Activated CD8-positive, alpha-beta memory T cell treated with anti-CD3 and anti-CD28 coated beads, Interleukin-2, amount 10 ng/mL, durations not matched to agents 7 days and 5 days (primary cell): ENCODE measurements at places on chromosomes 12 and 14.
A peak's percentile ranks its signal among the peaks of the same experiment; 100 is the strongest.

DNA sequence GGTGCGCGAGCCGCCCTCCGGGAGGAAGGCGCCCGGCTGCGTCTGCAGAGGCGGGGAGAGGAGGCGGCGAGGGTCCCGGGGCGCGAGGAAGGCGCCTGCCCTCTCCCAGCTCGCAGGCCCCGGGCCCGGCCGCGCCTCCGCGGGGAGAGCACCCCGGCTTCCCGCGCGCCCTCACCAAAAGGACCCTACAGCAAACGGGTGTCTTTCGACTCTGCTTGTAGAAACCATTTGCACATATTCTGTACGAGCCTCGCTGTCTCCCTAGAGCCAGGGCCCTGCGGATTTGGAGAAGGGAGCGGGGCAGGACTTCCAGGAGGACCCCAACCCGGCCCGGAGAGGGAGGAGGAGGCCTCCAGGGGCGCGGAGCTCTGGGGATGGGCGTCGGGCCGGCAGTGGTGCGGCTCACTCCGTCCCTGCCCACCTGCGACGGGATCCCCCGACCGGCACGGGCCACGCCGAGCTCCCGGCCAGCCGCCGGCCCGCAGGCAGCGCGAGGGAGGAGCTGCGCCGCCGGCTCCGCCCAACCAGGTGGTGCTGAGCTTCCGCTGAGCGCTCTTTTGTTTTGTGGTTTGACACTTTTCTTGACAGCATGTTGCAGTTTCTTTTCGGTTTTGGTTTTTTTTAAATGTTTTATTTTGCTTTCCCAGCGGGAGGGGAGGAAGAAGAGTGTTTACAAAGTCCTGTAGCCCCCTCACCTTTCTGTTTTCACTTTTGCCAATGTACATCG, 103.3 kb upstream of the FKBP4 start:
- peak overlapping the region; percentile 91 for H3K27ac ChIP-seq
- peaks cover 38% of the 10 kb centered on the region for H3K4me1 ChIP-seq
- H3K36me3 ChIP-seq, result no peaks in the 10 kb centered on the region
- peak; percentile 78 for DNase-seq
- peak overlapping the region; percentile 81 for H3K4me3 ChIP-seq
- H3K27me3 ChIP-seq, result peaks cover 15% of the 10 kb centered on the region

GRCh38 chr14:23640524-23641141, 4.5 kb downstream of the DHRS2 start:
- no peak for DNase-seq
- H3K4me3 ChIP-seq, result no peak overlapping the region
- peaks cover 18% of the 10 kb centered on the region for H3K4me1 ChIP-seq
- H3K27me3 ChIP-seq, result no peaks in the 10 kb centered on the region
- H3K27ac ChIP-seq, result no peak overlapping the region
- H3K36me3 ChIP-seq, result no peaks in the 10 kb centered on the region

DNA sequence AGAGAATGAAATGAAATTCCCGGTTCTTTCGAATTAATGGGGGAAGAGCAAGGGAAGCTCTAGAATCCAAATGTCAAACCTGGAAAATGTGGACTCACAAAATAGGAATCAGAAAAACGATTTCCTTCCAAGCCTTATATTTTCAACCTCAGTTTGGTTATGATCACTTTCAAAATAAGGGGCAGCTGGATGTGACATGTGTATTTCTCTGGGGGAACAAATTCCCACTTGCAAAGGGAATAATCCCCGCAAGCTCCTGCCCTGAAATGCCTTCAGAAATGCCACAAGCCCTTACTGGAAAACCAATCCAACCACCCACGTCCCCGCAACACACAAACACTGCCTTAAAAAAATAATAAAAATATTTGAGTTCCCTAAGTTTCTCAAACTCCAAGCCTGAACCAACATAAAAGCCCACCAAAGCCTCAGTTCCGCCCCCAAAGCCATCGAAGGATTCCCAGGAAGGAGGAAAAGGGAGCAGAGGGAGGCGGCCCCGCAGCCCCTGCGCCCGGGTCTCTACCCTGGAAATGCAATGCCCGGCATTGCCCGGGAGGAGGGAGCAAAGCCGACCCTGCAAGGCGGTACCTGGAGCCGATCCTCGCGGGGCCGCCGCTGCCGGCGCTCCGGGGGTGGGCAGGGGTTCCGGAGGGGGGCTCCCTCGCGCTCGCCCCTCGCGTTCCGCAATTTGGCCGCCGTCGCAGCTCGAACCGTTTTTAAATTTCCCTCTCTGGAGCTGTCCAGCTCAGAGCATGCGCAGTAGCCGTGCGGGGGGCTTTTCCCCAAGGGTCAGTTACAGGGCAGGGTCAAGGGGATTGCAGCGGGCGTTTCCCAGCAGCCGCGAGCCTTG, at the start of gene FOXN4:
TSS of gene FOXN4 (minus strand) at position 751 of the 847 bp plus-strand sequence. CDS start 963 bp downstream, outside the sequence.
- H3K27me3 ChIP-seq, result peaks cover 82% of the 10 kb centered on the region

GRCh38 chr14:65478596-65478995, 66.1 kb downstream of the FUT8 start:
- no peaks in the 10 kb centered on the region for H3K27me3 ChIP-seq
- H3K4me3 ChIP-seq, result no peak overlapping the region
- peaks cover 46% of the 10 kb centered on the region for H3K36me3 ChIP-seq
- peak overlapping the region; percentile 32 for H3K27ac ChIP-seq
- DNase-seq, result no peak

DNA sequence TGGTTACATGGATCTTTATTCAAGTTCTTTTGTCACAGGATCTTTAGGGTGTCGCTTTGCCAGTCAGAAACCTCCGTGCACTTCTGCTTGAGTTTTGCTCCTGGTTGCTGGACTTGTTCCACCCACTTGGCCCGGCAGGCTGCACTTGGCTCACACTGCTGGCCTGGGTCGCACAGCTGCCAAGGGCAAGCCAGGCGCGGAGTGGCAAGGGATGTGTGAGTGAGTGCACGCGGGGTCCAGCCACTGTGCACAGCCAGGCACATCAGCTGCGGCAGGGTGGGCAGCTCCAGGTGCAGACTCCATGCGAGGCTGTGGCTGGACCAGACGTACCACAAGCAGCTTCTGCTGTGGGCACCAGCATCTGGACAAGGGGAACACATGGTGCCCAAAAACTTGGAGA, 76.6 kb downstream of the DERA start:
- no peaks in the 10 kb centered on the region for H3K27me3 ChIP-seq
- H3K27ac ChIP-seq, result no peak overlapping the region
- peaks cover 7% of the 10 kb centered on the region for H3K4me1 ChIP-seq
- no peak overlapping the region for H3K4me3 ChIP-seq
- peaks cover 50% of the 10 kb centered on the region for H3K36me3 ChIP-seq

GRCh38 chr14:103916636-103917262, 11.5 kb upstream of the TDRD9 start:
- DNase-seq, result no peak
- no peak overlapping the region for H3K4me3 ChIP-seq
- peaks cover 17% of the 10 kb centered on the region for H3K36me3 ChIP-seq
- H3K27ac ChIP-seq, result no peak overlapping the region

DNA sequence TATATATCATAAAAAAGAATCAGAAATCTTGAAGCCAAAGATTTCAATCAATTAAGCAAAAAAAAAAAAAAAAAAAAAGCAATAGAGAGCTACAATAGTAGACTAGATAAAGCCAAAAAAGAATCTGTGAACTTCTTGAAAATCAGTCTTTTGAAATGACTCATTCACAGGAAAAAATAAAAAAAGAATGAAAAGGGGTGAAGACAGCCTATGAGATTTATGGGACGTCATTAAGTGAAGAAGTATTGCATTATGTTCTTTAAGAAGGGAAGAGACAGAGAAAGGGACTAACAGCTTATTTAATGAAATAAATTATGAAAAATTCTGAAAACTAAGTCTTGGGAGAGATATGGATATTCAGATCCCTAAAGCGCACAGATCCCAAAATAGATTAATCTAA, 103.8 kb downstream of the ACSS3 start:
- no peaks in the 10 kb centered on the region for H3K4me1 ChIP-seq
- H3K27ac ChIP-seq, result no peak overlapping the region
- no peak overlapping the region for H3K4me3 ChIP-seq
- DNase-seq, result no peak
- no peaks in the 10 kb centered on the region for H3K36me3 ChIP-seq
- H3K27me3 ChIP-seq, result no peaks in the 10 kb centered on the region

DNA sequence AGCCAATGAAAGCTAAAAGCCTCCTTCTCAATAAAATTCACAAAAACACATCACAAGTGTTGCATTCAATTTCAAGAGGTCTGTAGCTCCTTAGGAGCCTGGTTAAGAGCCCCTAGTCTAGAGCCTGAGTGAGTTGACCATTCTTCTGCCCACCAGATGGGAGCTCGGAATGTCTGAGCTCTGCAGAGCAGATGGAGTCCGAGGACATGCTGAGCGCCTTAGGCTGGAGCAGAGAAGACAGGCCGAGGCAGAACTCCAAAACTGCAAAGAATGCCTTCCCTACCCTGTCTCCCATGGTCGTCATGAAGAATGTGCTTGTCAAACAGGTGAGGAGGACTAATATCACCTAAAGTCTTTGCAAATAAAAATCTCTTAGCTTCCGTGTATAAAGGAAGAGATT, 11.6 kb downstream of the CIPC start:
- no peak overlapping the region for H3K27ac ChIP-seq
- no peak overlapping the region for H3K4me3 ChIP-seq
- DNase-seq, result no peak

GRCh38 chr14:28926122-28926521, 159.5 kb downstream of the FOXG1 start:
- no peaks in the 10 kb centered on the region for H3K27me3 ChIP-seq
- no peaks in the 10 kb centered on the region for H3K36me3 ChIP-seq
- H3K4me3 ChIP-seq, result no peak overlapping the region
- no peak overlapping the region for H3K27ac ChIP-seq
- H3K4me1 ChIP-seq, result no peaks in the 10 kb centered on the region

DNA sequence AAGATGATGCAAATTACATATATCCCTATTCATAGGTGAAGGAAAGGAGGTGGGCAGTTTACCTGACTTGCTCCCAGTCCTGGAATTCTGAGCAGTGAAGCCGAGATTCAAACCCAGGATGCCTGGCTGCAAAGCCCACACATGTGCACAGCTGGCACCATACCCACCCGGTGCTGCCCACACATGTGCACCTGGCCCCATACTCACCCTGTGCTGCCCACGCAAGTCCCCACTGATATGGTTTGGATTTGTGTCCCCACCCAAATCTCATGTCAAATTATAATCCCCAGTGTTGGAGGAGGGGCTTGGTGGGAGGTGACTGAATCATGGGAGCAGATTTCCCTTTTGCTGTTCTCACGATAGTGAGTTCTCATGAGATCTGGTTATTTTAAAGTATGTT, 179.2 kb upstream of the C14orf180 start:
- H3K27me3 ChIP-seq, result no peaks in the 10 kb centered on the region
- no peaks in the 10 kb centered on the region for H3K4me1 ChIP-seq
- H3K27ac ChIP-seq, result no peak overlapping the region
- no peak overlapping the region for H3K4me3 ChIP-seq
- H3K36me3 ChIP-seq, result peaks cover 6% of the 10 kb centered on the region

GRCh38 chr12:92871116-92871515, 58.0 kb downstream of the EEA1 start:
- no peaks in the 10 kb centered on the region for H3K27me3 ChIP-seq
- no peak overlapping the region for H3K4me3 ChIP-seq
- DNase-seq, result no peak
- H3K36me3 ChIP-seq, result no peaks in the 10 kb centered on the region

GRCh38 chr14:74656964-74657363, 44.9 kb upstream of the LTBP2 start:
- H3K4me1 ChIP-seq, result no peaks in the 10 kb centered on the region
- no peaks in the 10 kb centered on the region for H3K27me3 ChIP-seq
- no peak overlapping the region for H3K27ac ChIP-seq
- peaks cover 9% of the 10 kb centered on the region for H3K36me3 ChIP-seq
- DNase-seq, result no peak
- no peak overlapping the region for H3K4me3 ChIP-seq

DNA sequence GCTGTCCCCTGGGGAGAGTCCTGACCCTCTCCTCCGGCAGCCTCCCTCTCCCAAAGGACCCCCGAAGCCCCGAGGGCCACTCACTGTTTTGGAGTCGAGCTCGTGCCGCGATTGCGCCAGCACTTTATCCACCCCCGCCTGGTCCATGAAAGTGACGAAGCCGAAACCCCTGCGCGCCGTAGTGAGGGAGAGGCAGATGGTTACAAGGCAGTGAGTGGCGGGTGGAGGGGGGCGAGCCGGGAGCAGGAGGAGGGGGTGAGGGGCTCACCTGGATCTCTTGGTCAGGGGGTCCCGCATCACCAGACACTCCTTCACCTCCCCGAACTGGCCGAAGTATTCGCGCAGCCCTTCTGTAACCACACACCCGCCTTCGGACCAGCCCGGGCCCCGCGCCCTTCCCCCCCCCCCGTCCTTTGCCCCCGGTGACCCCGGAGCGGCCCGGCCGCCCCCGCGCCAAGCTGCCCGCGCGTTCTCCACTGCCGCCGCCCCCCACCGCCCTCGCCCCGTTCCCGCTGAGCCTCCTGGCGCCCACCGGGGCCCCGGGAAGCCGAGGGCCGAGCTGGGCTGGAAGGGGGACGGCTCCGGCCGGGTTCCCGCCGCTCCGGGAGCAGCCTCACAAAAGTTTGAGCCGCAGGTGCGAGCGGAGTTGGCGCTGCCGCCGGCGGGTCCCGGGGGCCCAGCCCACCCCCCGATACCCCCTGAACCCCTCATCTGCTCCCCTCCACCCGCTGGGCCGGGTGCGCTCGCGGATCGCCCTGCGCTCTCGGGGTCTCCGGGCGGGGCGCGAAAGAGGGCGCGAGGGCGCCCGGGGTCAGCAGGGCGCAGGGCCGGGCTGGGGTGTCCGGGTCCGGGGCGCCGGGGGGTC, 808 bp downstream of the MSI1 start:
- H3K27me3 ChIP-seq, result peaks cover 82% of the 10 kb centered on the region
- no peak for DNase-seq
- no peak overlapping the region for H3K27ac ChIP-seq
- H3K4me3 ChIP-seq, result no peak overlapping the region

- no peak overlapping the region for H3K4me3 ChIP-seq
- peak; percentile 54 for DNase-seq
- H3K4me1 ChIP-seq, result peaks cover 47% of the 10 kb centered on the region
- peak overlapping the region; percentile 24 for H3K27ac ChIP-seq
- H3K36me3 ChIP-seq, result no peaks in the 10 kb centered on the region
Observed at GRCh38 chr14:100408350-100409002, 85.3 kb downstream of the SLC25A47 start.

DNA sequence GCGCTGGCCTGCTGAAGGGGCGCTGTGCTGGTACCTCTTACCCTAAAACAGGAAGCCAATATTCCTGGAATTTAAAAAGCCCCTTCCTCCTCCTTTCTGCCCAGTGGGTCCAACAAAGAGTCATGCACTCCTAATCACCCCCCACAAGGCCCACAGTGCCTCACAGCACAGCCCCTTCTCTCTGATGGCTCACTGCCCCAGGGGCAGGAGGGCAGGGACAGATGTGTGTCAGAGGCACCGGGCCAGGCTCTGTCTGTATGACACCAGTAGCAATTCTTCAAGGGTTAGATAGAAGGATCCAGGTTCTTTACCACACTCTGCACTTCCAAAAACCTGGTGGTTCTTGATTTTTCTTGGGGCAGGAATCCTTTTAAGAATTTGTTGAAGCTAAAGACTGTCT, 8.9 kb downstream of the MYH6 start:
- no peaks in the 10 kb centered on the region for H3K4me1 ChIP-seq
- H3K27ac ChIP-seq, result no peak overlapping the region
- H3K36me3 ChIP-seq, result no peaks in the 10 kb centered on the region
